ENCODE measurements at places on chromosomes 12 and 14.

DNA sequence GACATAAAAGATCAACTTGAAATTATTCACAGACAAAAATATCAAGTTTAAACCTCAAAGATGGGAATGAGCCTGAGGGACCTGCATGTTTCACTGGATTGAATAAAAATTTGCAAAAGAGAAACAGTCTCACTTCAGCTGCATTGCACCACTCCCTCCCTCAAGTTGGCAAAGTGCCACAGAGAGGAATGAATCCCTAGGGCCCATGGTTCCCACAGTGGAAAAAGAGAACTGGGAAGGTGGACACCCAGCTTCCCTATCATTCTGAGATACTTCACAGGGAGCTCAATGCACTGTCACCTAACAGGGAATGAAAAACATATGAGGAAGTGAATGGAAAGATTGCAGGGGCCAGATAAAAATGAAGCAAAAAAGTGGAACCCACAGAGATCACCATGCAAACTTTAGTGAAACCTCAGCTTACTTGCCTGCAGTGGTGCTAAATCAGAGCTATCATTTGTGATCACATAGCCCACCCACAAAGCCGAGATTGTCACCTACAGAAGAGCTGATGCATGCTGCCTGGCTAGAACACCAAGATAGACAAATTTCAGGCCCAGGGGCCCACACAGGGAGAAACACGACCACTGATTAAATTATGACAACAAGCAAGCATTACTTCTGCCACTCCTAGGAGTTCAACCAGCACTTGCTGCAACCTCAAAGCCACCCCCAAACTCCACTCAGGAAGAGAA lies 911.3 kb downstream of the LRFN5 start:
- no peak for DNase-seq

DNA sequence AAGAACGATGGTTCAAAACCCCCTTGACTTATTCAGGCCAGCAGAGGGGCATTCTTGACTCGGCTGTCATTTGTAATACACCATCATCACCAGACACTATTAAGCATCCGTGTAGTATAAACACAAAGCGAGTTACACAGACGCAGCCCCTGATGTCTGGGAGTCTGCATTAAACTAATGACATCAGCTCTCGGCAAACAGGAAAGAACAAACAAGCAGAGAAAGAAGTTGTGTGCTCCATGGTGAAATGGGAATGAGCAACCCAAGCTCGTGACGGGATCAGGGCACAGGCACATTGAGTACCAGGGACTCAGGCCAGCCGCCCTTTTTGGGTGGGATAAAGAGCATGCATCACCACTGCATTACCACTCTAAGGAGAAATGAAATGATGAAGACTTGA lies 460.1 kb downstream of the MED13L start:
- DNase-seq: no peak

DNA sequence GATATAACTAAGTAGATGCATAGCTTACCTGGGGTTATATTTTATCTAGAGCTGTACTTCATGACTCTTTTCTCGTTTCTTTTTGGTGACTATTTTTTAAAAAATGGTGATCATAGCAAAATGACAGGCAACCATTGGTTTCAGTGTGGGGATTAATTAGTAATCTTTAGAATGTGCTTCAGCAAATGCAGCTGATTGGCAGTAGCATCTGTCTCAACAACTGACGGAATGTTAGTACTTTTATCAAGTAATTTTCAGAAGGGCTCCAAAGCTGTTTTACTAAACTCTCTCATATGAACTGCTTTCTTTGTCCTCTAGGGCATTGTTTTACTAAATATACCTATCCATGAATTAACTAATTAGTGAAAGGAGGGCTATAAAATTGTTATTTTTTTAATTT lies 117.6 kb downstream of the TRMT5 start:
- DNase-seq: no peak

GRCh38 chr12:92070054-92070863 lies 75.4 kb downstream of the BTG1 start:
- no peak for DNase-seq

GRCh38 chr12:53171725-53172329 lies 8.7 kb upstream of the ZNF740 start:
- no peak for DNase-seq

DNA sequence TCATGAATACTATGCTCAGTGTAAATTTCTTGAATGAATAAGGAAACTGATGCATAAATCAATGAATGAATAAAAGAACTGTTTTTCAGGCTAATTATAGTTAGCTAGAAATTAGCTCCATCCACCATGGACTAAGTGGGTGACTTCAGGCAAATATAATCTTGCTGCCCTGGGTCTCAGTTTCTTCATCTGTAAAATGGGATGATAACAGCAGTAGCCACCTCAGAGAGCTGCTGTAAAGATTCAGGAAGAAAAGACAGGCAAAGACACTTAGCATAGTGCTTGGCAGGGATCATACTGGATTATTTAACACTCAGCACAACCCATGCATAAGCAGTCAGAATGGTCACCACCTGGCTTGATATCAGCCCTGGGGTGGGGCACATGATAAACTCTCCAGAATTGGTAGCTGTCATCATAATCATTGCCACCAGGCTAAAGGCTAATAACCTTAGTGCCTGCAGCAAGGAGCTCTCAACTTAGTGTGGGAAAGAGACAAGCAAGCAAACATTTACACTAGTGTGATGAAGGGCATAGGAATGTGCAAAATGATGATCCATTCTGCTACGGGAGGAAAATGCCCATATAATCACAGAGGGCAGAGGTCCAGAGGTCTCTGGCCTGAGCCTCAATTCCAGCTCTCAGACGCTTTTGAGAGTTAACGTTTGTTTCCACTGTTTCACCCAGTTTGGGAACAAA lies 234.7 kb upstream of the TBX3 start:
- DNase-seq: no peak

GRCh38 chr14:51554339-51554920 lies 97.3 kb upstream of the FRMD6 start:
- DNase-seq: no peak

DNA sequence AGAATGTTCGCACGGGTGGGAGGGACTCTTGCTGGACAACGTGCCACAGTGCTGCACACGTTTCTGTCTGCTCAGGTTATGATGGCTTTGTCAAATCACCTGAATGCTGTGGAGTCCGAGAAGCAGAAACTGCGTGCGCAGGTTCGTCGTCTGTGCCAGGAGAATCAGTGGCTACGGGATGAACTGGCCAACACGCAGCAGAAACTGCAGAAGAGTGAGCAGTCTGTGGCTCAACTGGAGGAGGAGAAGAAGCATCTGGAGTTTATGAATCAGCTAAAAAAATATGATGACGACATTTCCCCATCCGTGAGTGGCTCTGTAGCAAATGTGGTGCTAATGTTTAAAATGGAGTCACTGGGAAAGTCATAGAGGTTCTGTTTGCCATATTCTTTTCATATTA lies 28.5 kb downstream of the KLC1 start:
- DNase-seq: no peak

DNA sequence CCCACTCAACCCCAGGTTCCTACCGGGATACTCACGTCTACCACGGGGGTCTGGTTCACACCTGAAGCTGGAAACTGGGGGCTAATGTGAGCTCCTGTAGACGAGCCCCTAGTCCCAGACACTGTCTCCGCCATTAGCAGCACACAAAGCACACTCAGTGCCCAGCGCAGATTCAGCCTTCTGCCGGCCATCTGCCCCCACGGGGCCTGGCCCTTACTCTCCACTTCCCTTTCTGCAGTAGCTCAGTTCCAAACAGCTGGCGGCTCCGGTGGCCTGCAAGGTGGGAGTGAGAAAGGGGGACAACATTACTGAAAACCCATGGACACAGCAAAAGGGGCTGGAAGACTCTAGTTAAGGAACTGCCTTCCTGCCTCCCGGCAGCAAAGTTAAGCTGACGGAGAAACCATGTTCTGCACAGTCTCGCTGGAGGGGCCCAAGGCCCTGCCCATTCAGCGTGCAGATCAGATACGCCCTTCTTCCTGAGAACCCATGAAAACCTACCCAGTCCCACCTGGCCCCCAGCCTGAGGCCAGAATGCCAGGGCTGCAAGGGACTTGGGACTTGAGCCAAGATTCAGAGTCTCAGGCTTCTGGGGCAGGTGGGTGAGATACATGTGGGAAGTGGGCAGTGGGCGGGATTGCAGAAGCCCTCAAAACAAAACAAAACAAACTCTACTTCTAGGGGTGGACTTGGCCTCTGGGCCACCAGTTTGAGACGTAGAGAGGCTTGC lies 2.1 kb downstream of the SLC8B1 start:
- DNase-seq: no peak

GRCh38 chr12:67818459-67818903 lies 169.9 kb downstream of the DYRK2 start:
- no peak for DNase-seq

DNA sequence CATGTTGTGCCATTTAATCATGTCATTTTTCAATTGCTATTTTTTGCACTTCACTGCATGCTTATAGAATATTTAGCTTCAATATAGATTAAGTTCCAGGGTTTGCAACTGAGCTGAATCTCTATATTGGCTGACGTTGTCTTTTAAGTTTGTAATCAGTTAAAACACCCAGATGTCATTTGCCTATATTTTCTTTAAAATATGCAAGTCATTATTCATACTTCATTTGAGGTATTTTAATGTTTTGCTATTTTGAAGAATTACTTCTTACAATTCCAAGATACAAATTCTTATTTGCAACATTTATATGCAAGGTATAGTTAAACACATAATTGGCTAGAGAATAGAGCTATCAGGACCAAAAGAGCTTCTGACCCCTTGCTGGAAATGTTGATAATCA lies 175.0 kb upstream of the NPAS3 start:
- no peak for DNase-seq

DNA sequence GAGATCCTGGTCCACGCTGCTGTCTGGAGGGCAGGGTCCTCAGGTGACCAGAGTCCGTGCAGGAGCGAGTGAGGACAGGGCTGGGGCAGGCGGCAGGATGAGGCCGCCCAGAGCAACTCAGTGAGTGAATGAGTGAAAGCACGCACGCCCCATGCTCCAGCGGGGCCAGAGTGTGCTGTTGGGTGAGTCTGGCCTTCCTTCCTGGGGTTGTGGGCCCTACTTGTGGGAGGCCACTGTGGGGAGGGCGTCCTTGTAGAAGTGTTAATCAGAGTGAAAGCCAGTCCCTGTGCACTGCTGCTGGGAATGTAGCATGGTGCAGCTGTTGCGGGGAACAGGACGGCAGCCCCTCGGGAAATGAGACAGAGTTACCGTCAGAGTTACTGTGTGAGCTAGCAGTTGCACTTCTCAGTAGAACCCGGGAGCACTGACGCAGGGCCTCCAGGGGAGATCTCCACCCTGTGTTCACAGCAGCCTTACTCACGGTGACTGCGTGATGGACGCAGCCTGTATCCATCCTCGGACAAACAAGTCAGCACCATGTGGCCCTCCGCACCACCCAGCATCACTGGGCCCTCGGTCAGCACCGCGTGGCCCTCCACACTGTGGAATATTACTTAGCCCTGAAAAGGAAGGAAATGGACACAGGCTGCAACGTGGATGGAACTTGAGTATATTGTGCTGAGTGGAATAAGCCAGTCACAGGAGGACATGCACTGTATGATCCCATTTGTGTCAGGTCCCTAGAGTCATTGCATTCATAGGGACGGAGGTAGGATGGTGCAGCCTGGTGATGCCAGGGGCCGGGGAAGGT lies 22.1 kb downstream of the PACS2 start:
- no peak for DNase-seq

GRCh38 chr14:80965037-80965436 lies 9.6 kb downstream of the TSHR start:
- DNase-seq: no peak

DNA sequence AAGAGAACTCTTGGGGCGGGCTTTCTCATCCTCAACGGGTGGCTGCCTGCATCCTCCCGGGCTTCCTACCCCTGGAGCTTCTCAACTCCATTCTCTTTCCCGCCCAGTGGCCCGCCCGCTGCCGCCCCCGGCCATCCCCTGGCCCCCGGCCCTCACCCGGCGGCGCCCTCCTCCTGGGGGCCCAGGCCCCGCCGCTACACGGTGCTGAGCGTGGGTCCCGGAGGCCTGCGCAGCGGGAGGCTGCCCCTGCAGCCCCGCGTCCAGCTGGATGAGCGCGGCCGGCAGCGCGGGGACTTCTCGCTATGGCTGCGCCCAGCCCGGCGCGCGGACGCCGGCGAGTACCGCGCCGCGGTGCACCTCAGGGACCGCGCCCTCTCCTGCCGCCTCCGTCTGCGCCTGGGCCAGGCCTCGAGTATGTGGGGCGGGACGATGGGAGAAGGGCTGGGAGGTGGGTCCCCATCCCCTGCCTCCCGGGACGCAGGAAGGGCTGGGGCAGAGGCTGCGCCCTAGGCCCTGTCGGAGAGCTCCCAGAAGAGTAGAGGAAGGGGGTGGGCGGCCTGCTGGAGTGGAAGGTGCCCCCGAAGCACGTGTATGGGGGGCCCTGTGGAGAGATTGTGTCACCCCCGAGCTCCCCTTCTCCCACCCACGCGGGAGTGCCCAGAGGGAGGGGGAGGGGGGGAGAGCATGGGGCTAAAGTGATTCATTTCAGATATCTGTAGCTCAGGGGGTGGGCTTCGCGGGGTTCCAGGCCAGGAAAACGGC lies 1.5 kb downstream of the LAG3 start:
- DNase-seq: no peak

DNA sequence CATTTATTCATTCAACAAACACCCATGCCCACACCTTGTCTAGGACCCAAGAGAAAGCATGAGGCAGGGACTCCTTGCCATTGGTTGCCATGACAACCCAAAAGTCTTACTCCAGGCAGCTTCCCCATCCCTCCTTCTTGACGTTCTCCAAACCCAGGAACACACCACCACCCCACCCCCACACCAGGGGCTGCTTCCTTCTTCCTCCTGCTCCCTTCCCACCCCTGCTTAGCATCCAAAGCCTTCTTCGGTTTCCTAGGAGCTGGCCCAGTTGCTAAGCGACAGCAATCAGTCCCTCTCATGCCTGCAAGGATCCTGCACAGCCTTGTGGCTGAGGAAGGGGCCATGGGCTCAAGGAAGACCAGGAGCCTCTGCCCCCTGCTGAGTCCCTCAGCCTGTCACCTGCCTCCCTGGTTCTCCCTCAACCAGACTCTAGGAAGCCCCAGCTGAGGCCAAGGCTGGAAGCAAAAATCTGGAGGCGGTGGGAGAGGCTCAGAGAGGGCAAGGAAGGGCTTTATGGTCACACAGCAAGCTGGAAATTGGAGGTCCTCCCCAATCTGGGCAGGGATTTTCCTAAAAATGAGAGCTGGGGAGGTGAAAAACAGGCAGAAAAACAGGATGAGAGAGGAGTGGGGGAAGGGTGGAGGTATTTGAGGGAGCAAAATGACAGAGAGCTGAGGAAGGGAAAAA lies 15.4 kb downstream of the RASAL1 start:
- no peak for DNase-seq

DNA sequence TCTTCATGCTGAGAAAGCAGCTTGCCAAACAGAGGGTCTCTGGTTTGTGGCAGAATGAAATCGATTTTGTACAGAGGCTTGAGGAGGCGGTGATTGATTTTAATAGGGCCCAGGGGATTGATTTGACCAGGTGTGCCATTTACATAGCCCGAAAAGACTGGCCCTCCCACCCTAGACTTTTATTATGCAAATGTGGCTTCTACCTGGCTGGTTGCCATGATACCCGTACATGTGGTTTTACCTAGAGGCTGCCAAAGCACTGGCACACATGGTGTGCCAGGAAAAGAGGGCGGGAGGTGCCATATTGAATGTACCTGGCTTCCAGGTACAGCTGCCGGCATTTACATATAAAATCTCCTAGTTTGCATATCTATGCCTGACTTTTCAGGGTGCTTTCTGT lies 18.0 kb upstream of the GUCY2C start:
- no peak for DNase-seq
